ENCODE measurements at places on chromosomes 5 and 9.

DNA sequence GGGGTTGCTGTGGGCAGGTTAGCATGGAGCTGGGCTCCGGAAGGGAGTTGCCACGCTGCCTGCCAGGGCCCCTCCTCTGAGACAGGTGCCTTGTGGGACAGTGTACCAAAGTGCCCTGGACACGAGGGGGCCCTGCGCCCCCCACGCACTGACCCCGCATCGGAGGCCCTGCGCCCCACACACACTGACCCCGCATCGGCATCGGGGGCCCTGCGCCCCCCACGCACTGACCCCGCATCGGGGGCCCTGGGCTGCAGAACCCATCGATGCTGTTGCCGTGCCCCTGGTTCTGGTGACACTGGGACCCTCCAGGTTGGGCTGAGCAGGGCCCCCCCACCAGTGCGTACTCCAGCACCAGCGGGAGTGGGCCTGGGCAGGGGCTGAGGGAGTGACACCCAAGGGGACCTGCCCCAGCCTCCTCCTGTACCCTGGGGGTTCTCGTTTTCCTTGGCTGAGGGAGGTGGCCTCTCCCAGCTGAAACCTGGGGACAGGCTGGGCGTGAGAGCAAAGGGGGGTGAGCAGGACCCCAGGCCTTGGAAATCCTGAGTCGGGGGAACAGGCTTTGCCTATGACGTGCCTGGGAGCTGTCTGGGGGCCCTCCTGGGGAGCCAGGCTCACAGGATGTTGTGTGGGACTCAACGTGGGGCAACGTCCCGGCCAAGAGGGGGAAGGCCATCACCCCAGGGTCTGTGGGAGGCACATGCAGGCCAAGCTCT is 6.9 kb downstream of the SAPCD2 start:
- no peak for DNase-seq

- DNase-seq: no peak
Observed at GRCh38 chr5:65034813-65035209, 266.1 kb downstream of the CWC27 start.

- no peak for DNase-seq
Observed at GRCh38 chr9:32468740-32469139, 57.3 kb downstream of the RIGI start.

- DNase-seq: no peak
Observed at GRCh38 chr9:16192403-16193017, 639.7 kb downstream of the CCDC171 start.

DNA sequence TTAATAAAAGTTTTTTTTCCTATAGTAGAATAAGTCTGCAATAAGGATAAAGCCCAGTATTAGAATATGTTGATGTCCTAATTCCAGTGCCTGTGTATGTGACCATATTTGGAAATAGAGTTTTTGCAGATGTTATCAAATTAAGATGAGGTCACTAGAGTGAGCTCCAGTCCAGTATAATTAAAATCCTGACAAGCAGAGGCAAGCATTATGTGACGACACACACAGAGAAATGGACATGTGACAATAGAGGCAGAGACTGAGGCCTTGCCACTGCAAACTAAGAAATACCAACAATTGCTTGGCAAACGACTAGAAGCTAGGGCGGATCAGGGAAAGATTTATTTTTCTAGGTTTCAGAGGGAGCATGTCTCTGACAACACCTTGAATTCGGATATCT is 216.4 kb upstream of the CYLC2 start:
- no peak for DNase-seq

DNA sequence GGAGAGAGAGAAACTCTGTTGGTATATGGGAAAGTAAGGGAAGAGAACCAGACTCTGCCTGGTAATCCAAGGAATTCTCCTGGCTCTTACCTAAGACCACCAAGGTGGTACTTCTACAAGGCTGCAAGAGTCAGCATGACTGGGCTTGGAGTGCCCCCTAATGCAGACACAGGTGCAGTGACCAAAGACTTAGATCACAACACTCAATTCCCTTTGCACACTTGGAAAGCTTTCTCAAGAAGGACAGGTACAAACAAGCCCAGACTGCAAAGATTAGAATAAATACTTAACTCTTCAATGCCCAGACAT is 25.2 kb downstream of the UGT3A2 start:
- no peak for DNase-seq

- DNase-seq: no peak
Observed at GRCh38 chr5:143931476-143931875, 119.5 kb downstream of the HMHB1 start.

- DNase-seq: no peak
Observed at GRCh38 chr9:95650720-95651119, 133.9 kb upstream of the PTCH1 start.

- DNase-seq: no peak
Observed at GRCh38 chr5:123865641-123866040, 353.7 kb downstream of the CSNK1G3 start.

DNA sequence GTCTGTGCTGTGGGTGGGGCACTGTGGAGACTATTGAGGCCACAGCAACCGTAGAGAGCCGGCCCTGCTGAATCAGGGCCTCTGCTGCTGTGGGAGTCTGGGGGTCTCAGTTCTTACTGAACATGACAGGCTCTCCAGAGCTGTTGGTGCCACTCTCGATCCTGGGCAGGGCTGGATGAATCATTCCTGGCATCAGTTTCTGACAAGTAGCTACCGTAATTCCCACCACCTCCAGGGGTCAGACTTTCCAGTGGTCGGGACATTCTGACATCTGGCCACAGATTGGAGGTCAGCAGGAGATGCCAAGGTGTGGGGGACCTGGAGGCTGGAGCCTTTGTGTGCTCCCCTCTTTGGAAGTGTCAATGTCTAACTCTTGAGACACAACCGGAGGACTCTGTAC is 188.4 kb downstream of the IRX2 start:
- no peak for DNase-seq

GRCh38 chr5:137647401-137647800 is 88.5 kb downstream of the KLHL3 start:
- no peak for DNase-seq

GRCh38 chr9:69971643-69972449 is 71.8 kb upstream of the MAMDC2 start:
- peak; percentile 29 for DNase-seq

DNA sequence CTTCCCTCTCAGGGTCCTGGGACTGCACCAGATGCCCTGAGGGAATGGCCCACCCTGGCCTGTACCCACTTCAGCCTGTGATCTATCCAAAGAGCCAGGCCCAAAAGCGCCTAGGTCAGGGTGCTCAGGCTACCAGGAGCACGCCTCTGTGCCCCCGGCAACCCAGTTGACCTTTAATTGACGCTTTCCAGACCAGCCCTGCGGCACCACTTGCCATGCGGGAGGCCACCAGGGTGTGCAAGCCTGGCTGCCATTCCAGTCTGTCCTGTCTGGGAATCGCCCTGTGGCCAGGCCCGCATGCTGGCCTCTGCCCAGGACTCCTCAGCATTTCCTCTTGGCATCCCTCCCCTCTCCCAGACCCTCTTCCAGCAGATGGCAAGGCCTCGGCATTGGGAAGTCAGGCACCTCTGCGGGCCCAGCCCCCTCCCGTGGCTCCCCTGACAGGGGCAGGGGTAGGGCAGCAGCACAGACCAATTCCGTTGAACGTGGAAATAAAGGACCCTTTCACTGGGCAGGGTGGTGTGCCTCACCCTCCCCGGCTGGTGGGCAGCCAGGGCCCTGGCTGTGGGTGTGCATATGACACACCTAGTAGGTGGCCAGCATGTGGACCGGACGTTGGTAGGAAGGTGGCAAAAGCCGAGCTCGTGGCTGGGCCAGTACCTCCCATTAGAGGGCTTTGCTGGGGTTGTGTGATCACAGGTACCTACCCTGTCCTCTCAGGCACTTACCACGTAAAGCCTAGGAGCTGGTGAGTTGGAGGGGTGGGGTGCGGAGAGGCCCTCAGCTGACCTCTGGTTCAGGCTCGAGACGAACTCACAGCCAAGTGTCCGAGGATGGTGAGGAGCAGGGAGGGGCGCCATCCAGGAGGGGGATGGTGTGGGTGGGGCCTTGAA is 3.5 kb upstream of the AIF1L start:
- no peak for DNase-seq

GRCh38 chr5:15446552-15446951 is 53.4 kb upstream of the FBXL7 start:
- DNase-seq: no peak

- DNase-seq: no peak
Observed at GRCh38 chr5:148903587-148903986, 77.2 kb downstream of the ADRB2 start.

- no peak for DNase-seq
Observed at GRCh38 chr5:9347032-9347431, 198.8 kb downstream of the SEMA5A start.
